CD4-positive, alpha-beta T cell treated with Interleukin-4 for 4 hours (primary cell): ENCODE measurements at places on chromosomes 13 and 19.
A peak's percentile ranks its signal among the peaks of the same experiment; 100 is the strongest.

GRCh38 chr13:95300625-95301182 lies 547 bp downstream of the ABCC4 start:
- DNase-seq: peak; percentile 31

DNA sequence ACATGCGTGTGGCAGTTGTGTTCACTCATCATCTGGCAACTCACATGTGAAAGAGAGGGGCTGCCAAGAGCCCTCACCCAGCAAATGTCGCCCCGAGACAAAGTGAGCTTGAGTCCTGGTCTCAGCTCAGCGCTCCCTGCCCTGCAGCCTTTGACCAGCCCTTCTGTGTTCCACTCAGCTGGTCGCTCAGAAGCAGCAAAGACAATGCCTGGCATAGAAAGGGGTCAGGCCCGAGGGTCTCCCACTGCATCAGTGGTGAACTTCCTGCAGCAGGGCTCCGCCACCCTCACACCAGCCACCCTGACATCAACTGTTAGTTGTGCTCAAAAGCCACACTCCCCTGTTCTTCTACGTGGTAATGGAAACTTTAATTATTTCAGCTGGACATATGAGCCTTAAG lies 68.0 kb downstream of the SLC7A1 start:
- DNase-seq: no peak

DNA sequence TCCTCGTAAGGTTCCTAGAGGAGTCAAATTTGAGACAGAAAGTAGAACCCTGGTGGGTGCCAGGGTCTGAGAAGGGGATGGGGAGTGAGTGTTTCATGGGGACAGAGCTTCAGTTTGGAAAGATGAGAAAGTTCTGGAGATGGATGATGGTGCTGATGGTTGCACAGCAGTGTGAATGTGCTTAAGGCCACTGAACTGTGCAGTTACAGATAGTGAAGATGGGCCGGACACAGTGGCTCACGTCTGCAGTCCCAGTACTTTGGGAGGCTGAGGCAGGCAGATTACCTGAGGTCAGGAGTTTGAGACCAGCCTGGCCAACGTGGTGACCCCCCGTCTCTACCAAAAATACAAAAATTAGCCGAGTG lies 917 bp downstream of the SPC24 start:
- no peak for DNase-seq

DNA sequence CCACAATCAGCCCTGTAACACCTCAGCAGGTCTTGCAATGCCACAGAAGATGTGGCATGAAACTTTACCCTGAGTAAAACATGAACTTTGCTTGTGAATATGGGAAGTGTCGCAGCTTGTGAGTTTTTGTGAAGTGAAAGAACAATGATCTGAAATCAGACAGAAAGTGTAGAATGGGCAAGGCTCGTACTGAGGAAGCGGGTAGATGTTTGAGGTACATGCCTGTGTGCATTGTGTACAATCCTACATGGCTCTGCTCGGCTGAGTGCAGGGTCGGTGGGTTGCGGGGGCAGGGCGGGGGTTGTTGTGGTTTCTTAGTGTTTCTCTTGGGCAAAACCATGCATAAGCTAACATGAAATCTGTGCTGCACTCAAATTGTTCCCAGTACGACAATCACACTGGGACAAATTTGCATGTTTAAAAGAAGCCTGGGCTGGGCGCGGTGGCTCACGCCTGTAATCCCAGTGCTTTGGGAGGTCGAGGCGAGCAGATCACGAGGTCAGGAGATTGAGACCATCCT lies 1.1 kb downstream of the NLRP13 start:
- no peak for DNase-seq

DNA sequence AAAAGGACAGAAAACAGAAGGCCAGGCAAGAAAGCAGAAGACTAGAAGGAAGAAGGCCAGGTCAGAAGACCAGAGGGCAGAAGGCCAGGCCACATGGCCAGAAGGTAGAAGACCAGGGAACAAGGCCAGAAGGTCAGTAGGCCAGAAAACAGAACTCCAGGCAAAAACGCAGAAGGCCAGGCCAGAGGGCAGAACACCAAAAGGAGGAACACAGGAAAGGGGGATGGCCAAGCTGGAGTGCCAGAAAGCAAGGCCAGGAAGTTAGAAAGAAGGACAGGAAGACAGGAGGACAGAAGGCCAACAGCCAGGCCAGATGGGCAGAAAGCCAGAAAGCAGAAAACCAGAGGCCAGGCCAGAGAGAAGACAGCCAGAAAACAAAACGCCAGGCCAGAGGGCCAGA lies 185.4 kb downstream of the TUBA3C start:
- DNase-seq: no peak

- DNase-seq: no peak
Observed at GRCh38 chr19:39845584-39845932, 621 bp downstream of the FBL start.

DNA sequence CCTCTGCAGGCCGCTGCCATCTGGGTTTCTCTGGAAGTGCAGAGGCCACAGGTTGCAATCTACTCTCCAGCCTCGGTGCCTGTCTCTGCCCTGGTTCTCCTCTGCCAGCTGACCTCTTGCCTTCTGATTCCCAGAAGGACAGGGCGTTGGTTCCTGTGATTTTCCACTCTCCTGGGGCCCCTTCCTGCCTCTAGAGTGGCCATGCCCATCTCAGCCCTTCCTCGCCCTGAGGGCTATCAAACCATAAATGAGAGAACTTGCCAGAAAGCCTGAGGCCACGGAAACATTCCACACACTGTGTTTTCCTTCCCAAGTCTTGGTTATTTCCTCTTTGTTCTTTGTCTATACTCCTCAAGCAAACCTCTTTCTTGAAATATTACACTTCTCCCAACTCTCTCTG lies 146.2 kb downstream of the SHISA2 start:
- no peak for DNase-seq

DNA sequence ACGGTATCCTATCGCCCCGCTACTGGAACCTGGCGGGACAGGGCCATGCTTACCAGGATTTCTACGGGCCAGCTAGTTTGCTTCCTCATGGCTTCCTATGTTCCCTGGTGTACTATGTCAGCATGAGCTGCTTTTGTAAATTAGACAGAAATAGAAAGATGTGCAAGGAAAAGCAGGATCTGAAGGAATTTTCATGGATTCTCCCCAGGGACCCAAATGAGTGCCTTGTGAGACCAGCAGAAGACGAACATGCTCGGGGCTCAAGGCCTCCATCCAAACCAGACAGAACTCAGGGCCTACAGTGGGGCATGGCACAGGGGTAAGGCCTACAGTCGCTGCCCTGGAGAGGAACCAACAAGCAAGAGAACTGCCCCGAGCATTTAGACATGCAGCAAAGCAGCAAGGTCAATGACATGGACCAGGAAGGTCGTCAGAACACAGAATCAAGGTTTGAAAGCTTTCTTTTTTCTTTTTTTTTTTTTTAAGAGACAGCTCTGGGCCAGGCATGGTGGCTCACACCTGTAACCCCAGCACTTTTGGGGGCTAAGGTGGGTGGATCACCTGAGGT lies 17.3 kb downstream of the EPS15L1 start:
- no peak for DNase-seq

DNA sequence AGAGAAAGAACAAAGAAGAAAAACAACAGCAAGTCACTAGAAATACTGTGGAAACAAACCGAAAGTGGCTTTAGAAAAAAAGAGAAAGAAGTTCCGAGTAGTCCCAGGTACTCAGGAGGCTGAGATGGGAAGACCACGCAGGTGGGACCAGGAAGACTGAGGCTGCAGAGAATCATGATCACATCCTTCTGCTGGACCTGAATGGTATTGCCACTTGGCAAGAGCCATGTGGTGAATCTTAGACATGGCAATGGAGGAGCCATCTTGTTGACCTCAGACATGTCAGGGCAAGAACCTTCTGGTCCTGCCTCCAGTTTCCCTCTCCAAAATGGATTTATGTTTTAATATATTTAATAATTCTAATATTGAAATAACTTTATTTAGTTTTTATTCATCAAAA lies 37.4 kb upstream of the ZNF724 start:
- DNase-seq: no peak

GRCh38 chr13:32538621-32539246 lies at the start of gene N4BP2L2:
Gene N4BP2L2, minus strand, starts transcription at chr13:32538795. Its CDS starts 1,768 bp downstream, at chr13:32537027.
- DNase-seq: peak; percentile 95

DNA sequence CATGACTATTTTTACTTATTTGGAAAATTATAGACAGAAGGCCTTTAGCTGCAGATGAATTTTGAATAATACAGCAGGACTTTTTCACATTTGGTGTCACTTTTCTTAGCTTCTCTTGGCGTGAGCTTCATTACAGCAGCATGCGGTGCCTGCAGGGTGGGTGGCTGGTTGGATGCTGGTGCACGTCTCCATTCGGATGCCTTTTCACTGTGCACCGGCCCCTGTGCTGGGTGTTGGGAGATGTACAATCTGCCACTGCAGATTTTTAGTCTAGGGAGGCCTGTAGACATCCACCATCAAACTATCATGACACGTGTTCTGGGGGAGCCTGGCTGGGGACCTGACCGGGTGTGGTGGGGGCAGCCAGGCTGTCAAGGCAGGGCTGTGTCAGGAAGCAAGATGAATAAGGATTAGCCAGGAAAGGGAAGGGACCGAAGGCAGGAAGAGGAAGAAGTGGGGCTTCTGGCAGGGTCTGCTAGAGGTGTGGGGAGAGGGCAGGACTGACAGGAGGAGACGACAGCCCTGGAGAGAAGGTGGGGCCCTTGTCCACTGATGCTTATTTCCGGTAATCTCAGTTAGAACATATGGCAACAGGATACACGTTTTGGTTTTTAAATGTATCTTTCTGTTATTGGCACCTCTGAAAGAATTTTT lies 88.8 kb downstream of the ARHGEF7 start:
- DNase-seq: no peak

- DNase-seq: no peak
Observed at GRCh38 chr19:50890422-50891252, 17.4 kb downstream of the KLK2 start.

DNA sequence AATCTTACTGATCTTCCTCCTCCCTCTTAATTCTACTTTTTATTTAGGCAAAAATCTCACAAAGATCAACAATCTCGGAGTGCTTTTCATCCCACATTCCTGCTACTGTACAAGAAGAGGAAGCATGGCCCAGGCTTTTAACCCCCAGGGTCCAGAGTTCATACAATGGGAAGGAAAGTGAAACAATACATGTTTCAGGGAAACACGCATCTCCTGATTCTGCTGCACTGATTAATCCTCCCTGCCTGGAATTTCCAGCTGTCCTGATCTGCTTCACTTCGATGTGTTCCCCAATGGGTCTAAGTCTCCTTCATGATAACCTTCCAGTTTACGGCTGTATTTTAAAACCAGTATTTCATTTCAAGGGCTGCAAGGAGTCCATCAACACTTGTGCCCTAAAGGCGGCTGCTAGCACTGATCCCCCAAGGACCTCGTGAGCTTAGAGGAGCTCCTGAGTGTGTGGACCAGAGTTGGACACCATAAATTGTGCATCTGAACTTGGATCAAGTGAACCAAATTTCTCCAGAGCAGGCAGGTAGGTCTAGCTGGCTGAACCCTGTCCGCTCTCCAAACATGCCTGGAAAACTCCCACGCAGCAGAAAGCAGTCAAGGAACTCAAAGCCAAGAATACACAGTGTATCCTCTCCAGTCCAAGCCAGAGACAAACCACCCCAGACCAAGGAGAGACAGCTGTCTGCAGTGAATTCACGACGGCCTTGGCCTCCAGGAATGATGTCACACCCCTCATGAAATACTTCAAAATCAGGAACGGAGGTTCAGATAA lies 44.3 kb downstream of the COL4A1 start:
- DNase-seq: no peak

- no peak for DNase-seq
Observed at GRCh38 chr13:52929846-52930245, 81.4 kb upstream of the PCDH8 start.

DNA sequence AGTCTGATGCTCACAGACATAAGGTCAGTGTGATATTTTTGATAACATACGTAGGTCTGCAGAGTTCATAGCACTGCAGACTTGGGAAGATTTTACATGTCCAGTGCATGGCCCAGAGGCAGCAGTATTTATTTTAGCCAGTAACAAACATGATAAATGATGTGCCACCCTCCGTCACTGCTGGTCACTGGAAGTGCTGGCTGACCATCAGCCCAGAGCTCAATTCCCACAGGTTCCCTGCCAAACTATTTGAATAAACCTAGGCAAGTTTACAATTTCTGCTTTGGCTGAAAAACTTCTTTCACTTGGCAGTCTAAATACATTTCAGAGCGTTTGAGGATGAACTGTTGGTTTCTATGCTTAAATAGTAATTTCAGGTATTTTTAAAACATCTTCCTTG lies 135.5 kb upstream of the EDNRB start:
- DNase-seq: no peak

- DNase-seq: no peak
Observed at GRCh38 chr13:111415246-111415645, 94.8 kb downstream of the TEX29 start.

DNA sequence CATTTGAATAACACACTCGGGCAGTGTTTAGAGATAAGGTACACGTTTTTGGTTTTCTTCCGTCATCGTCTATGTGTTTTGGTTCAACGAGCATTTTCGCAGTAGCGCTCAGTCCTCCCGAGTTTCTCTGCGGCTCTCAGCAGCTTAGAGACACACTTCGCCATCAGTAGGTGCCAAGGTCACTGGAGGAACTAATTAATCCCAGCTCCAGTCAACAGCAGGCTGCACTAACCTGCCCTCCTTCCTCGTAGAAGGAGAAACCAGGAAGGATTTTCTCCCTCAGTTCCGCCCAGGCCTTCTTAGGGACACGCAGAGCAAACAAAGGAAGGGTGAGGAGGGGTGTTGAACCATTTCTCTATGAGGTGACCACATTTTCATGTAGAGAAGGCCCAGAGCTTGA lies 12.6 kb downstream of the MBNL2 start:
- DNase-seq: no peak

DNA sequence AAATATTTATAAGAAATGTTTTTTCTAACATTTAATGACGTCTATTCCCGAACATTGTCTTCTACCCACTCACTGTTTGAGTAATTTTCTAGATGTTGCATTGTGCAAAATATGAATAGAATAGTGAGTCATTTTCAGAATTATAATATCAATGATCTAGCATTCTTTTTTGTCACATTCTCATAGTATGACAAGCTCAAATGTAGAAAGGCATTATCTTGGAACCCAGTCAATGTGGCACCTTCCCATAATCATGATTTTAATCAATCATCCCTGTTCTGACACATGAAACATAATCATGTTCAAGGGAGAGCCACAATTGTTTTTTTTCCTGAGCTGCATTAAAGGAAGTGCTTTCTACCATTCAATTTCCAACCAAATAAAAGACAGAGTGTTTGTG lies 265.8 kb downstream of the OXGR1 start:
- no peak for DNase-seq

- no peak for DNase-seq
Observed at GRCh38 chr13:39712626-39713025, 57.2 kb downstream of the COG6 start.

GRCh38 chr13:65090186-65090585 lies 2139.9 kb downstream of the PCDH9 start:
- no peak for DNase-seq
